Retina (tissue), 1 donor: ENCODE measurements at places on chromosomes 6 and 20.

GRCh38 chr6:34696189-34696738 lies 303 bp downstream of the ILRUN start:
- peak; percentile 89 for DNase-seq

DNA sequence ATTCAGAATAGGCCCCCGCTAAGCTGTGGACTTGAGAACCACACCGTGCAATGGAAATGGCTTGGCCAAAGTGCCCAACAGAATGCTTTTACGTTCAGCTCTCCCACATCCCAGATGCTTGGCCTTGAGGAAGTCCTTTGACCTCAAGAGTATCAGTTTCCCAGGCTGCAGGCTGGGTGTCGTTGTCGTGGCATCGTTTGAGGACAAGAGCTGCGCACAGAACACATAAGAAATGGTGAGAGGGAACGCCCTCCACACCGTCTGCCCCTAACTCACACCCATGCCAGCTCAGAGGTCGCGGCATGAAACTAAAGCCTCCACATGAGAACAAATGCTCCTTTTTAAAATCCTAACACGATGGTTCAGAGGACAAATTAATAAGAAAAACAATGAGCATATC lies 37.0 kb downstream of the NFATC2 start:
- no peak for DNase-seq

GRCh38 chr20:43345676-43346075 lies 112.0 kb upstream of the SRSF6 start:
- DNase-seq, result peak; percentile 47

- no peak for DNase-seq
These were observed 118.1 kb downstream of the VEGFA start for GRCh38 chr6:43887906-43888683.

GRCh38 chr6:169826697-169827096 lies 75.3 kb downstream of the ERMARD start:
- no peak for DNase-seq

- DNase-seq, result no peak
These were observed 21.0 kb upstream of the IYD start for GRCh38 chr6:150347845-150348244.

GRCh38 chr20:49292010-49292409 lies 14.2 kb upstream of the ZNFX1 start:
- no peak for DNase-seq

DNA sequence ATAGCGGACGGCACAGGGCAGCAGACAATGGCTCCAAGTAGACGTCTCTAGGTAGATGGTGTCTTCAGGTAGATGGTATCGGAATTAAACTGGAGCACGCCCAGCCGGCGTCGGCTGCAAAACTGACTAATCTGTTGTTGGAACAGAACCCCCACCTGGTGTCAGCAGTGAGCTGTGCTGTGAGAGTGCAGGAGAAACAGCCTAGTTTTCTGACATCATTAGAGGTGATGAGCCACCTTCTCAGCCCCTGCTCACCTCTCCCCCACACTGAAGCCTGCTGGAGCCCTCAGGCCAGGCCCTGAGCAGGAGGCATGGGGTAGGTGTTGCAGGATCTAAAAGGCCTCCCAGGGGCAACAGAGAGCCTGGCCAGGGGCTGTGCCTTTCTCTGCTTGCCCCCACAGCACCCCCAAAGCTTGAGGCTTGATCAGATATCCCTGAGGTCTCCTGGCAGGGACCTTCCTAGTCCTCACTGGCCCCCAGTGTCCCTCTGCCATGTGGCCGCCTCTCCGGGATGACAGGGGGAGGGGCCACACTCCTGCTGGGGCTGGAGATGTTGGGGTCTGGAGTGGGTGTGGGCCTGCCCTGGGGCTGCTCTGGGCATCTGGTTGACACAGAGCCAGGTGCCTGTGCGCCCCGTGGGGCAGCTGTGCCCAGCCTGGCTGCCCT lies 6.9 kb upstream of the HELZ2 start:
- no peak for DNase-seq

DNA sequence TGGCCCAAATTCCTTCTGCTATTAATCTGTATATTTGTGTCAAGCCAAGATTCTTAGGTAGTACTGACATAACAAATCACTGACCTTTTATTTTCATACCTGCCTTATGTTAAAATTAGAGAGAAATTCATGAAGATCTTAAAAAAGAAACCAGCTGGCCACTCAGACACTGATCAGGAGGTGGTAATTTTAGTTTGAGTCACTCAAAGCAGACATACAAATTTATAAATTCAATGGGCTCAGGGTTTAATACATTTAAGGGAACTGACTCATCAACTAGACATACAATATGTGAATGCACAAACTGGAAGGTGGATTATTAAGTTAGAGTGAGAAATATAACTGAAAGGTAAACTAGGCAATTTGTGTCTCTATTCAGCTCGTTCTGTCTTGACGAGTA lies 711.9 kb upstream of the EYS start:
- DNase-seq, result no peak

DNA sequence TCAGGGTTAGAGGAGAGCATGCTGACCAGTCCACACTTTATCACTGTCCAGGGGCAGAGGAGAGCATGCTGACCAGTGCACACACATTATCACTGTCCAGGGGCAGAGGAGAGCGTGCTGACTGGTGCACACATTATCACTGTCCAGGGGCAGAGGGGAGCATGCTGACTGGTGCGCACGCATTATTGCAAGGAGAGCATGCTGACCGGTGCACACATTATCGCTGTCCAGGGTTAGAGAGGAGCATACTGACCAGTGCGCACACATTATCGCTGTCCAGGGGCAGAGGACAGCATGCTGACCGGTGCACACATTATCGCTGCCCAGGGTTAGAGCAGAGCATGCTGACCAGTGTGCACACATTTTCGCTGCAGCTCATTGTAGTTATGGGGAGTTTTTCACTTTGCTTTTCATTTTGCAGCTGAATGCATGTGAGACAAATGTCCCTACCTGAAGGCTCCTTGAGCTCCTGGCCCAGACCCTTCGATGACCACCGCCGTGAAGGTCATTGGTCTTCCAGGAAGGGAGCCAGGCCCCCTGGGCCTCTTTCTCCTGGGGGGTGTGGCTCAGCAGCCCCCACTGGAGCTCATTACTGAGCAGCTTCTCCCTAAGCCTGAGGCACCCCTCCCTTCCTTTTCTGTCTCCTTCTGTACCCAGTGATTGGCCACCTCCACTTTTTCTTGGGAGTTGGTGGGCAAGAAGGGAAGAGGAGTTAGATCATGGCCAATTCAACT lies 178.8 kb upstream of the AFDN start:
- no peak for DNase-seq

DNA sequence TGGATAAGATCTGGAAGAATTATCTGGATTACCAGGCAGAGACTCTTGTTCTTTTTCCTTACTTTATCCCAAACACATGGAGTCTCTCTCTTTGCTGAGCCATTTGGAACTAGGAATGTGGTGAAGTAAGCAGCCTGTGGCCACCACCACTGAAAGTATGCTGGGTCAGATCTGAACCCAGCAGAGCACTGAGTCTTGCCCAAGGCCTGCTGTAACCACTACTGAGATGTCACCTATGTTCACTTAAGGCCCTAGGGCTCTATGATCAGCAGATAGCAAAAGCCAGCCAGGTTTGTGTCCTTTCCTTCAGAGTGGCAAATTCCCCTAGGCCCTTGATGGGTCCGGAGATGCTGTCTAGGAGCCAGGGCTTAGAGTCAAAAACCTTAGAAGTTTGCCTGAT lies 103.3 kb upstream of the PLN start:
- no peak for DNase-seq

DNA sequence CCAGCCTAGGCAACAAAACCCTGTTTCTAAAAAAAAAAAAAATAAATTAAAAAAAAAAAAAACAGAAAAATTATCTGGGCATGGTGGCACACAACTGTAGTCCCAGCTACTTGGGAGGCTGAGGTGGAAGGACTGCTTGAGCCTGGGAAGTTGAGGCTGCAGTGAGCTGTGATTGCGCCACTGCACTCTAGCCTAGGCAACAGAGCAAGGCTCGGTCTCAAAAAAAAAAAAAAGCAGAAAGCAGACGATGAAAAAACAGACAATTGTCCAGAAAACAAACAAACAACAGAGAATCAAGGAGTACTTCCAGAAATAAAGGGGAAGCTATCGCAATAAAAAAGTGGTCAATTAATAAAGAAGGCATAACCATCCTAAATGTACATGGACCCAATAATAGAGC lies 229.4 kb downstream of the GMDS start:
- DNase-seq, result no peak

GRCh38 chr6:25027221-25027916 lies 91.6 kb upstream of the RIPOR2 start:
- no peak for DNase-seq

DNA sequence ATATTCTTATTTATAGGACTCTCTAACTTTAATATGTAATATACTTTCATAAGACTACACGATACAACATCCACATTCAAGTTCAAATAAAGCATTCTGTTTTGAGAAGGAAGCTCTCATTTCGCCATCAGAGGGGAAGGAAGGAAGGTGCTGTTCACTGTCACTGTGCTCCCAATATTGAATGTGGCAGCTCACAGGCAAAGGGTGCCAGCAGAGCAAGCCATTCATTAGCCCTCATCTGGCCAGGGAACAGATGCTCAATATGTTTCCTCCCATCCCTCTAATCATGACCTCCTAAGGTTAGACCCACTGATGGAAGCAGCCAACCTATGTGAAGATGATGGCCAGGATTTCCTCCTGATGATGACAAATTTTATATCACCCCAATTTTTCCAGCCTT lies 154.4 kb downstream of the DST start:
- no peak for DNase-seq

GRCh38 chr20:48717095-48717672 lies 110.6 kb downstream of the PREX1 start:
- no peak for DNase-seq
